ENCODE measurements at places on chromosomes 5 and 9.

- DNase-seq: no peak
These were observed 298.1 kb downstream of the NR3C1 start for GRCh38 chr5:143105216-143105905.

DNA sequence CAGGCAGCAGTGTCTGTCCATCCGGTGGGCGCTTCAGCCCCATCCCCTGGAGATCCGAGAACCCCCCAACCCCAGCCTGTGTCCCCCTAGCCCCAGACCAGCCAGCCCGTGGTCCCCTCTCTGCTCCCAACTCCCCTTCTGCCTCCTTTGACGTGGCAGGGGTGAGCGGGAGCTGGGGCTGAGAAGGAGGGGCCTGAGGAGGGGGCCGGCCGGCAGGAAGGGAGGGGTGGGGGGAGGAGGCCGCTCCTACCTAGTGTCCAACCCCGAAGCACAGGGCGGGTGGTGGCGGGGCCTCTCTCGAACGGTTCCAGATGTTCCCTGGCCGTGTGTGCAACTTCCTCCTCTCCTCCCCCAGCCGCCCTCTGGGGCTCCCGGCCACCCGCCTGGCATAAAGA, 31.0 kb downstream of the GOLGA2 start:
- DNase-seq: no peak

GRCh38 chr5:116922532-116922931, 347.9 kb upstream of the SEMA6A start:
- DNase-seq: no peak

DNA sequence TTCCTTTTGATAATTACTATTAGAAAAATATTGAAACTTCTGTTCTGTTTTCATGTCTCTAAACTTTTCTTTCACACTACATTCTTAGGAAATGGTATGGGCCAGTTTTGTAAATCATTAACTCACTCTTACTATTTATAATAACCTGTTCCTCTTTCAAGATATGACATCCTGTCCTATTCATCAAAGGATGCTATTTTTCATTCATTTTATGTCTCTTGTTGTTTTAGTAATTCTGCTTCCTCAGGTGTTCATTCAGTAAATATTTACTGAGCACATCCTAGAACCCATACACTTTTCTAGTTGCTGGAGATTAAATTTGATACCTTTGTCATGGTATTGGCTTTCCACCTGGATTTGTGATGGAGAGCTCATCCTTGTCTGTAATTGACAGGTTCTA, 58.0 kb downstream of the GDA start:
- no peak for DNase-seq

DNA sequence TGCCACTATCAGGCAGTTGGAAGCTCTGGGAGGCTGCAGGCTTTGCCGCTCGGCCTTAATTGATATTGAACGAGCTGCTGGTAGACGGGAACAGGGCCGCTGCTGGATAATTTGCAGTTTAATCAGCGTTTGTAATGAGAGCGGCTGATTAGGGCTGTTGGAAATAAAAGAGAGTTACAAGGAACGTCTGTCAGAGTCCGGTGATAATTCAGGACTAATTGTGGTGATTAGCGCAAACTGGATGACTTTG, 68.2 kb upstream of the TBCA start:
- no peak for DNase-seq

DNA sequence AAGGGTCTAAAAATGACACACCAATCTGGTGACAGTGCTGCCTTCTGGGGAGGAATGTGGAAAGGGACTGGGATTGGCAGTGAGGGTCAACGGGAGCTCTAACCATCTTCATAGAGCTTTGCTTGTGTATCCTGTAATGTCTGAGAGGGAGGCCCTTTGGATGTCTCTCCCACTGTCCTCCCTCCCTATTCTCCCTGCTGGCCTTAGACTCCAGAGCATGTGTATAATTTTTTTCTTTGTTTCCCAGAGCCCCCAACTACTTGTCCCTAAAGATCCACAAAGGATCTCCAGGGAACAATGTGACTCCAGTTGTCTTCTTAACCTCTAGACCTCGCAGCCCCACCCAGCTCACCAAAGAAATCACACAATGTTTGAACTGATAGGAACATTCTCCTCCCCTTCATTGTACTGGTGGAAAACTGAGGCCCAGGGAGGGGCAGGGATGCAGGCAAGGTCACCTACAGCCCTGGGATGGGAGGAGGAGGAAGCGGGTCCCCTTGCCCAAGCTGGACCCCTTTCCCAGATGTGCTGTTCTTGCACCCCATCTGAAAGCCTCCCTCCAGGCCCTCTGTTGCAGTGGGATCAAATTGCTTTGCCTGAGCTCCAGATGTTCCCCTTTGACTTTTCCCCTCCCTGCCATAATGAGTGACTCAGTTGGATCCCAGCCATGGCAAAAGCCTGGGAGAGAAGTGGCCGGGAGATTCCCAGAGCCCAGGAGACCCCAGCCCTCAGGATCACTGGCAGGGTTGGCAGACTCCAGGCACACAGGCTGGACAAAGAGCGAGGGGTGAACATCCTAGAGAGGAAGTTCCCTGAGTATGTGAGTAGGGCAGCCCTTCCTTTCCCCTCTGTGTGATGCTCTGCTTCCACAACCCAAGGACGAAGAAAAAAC, 21.8 kb downstream of the SPARC start:
- no peak for DNase-seq

GRCh38 chr5:31825518-31826068, 186.7 kb downstream of the PDZD2 start:
- DNase-seq: no peak

All from stimulated activated CD8-positive, alpha-beta memory T cell treated with anti-CD3 and anti-CD28 coated beads, Interleukin-2, amount 100 ng/mL, for 1 hour (primary cell).